ENCODE measurements at places on chromosomes 7 and 10. TPM values are rescaled to one million over a fixed set of nuclear protein-coding genes. Genes with fewer than 3 reads are reported as not detected.

DGKI gene
- 12.4 TPM for polyA plus RNA-seq

VIPR2 gene
- polyA plus RNA-seq: 10.0 TPM

OR2F1 gene
- polyA plus RNA-seq: not detected

DNA sequence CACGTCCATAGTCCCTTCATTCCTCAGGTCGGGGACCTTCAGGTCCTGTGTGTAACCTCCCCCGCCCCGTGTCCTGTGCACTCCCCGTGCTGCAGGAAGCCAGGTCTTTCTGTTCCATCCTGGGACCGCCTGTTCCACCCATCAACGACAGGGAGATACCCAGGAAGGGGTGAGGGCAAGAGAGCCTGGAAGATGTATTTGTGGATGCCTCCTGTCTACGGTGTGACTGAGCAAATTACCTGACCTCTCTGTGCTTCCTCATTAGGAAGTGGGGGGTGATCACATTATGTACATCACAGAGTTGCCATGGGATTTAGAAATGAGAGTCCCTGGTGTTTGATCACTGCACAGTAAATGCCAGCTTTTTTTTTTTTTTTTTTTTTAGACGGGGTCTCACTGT, 46.3 kb downstream of the GRID2IP start:
- no peak for DNase-seq

- DNase-seq: no peak
Observed at GRCh38 chr7:69889976-69890351, 291.7 kb downstream of the AUTS2 start.

- DNase-seq: peak; percentile 72
Observed at GRCh38 chr7:134420424-134421125, 38.3 kb downstream of the AKR1B1 start.

GRCh38 chr10:122853665-122854313, 8.1 kb upstream of the CUZD1 start:
- no peak for DNase-seq

GRCh38 chr7:100683659-100684533, 10.2 kb downstream of the GIGYF1 start:
- DNase-seq: no peak

DNA sequence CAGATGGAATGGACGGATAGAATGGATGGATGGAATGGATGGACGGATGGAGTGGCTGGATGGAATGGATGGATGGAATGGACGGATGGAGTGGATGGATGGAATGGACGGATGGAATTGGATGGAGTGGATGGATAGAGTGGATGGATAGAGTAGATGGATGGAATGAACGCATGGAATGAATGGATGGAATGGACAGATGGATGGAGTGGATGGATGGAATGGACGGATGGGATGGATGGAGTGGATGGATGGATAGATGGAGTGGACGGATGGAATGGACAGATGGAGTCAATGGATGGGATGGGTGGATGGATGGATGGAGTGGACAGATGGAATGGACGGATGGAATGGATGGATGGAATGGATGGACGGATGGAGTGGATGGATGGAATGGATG, 259.7 kb upstream of the C7orf33 start:
- DNase-seq: no peak

- no peak for DNase-seq
Observed at GRCh38 chr10:6195376-6195775, 7.4 kb upstream of the PFKFB3 start.

DNA sequence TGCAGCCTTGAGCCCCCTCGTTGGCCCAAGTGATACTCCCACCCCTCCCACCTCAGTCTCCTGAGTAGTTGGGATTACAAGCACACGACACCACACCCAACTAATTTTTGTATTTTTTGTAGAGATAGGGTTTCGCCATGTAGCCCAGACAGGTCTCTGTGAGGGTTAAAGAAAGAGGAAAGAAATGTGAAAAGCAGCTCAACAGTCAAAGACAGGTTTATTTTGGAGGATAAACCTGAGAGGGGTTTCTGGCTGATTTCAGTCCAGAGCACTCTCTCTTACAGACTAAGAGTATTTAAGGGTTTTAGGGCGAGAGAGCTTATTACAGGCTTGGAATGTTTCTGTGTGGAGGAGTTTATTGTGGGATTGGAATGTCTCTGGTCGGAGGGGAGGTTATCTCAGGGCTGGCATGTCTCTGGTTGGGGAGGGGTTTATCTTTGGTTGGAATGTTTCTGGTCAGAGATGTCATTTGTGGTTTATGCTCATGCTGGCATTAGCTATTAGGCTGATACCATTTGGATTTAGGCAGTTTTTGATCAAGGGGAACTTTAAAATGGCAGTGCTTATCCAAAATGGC, 26.1 kb upstream of the SNX10 start:
- no peak for DNase-seq

All from spinal cord (tissue), 10 donors.